ENCODE measurements at places on chromosomes 3 and 15.

GRCh38 chr3:38564631-38565338 is 68.6 kb downstream of the EXOG start:
- DNase-seq: no peak

DNA sequence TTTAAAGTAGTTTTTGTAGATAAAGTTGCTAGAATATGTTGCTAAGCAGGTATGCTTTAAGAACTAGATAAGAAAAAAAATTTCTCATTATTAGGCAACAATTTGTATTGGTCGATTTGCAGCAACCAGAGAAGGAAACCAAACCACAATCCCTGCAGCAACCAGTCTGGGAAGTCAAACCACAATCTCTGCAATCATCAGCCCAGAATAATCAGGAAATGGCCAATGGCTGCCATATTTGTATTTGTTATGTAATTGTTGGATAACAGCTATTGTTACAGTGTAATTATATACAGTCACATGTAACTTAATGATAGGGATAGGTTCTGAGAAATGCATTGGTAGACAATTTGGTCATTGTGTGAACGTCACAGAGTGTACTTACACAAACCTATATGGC is 23.6 kb downstream of the STXBP5L start:
- no peak for DNase-seq

DNA sequence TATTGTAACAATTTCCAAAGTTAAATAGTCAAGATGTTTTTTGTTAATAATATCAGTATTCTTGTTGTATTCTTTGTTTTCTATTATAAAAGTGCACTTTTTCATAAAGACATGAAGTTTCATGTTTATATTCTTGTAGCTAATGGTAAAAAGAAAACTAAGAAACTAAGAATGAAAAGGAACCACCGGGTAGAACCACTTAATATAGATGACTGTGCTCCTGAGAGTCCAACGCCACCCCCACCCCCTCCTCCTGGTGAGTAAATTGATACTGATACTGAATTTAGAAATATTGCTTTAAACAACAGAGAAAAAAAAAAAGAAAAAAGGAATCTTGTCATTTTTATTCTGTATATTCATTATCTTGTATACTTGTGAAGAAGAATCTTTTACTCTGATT is 13.4 kb downstream of the DHFR2 start:
- DNase-seq: no peak

- no peak for DNase-seq
Measured at GRCh38 chr15:74857671-74858368, 14.9 kb upstream of the ULK3 start.

DNA sequence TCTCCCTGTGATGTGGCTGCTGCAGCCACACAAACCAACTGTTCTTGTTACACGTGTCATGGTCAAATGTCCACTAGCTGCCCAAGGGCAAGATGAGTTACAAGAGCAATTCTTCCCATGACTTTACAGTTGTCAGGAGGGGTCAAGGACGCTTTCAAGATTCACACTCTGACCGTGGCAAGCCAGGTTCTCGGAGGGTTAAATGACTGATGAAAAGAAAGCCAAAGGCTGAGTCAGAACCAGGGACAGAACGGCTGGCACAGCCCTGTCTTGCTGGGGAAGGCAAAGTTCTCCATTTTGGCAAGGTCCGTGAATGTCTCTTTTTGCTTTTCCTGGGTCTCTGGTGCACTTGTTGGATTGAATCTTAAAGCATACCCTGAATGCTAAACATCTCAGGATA is 364.5 kb upstream of the ICE2 start:
- DNase-seq: no peak

GRCh38 chr3:20310629-20311028 is 124.6 kb upstream of the SGO1 start:
- DNase-seq: no peak

DNA sequence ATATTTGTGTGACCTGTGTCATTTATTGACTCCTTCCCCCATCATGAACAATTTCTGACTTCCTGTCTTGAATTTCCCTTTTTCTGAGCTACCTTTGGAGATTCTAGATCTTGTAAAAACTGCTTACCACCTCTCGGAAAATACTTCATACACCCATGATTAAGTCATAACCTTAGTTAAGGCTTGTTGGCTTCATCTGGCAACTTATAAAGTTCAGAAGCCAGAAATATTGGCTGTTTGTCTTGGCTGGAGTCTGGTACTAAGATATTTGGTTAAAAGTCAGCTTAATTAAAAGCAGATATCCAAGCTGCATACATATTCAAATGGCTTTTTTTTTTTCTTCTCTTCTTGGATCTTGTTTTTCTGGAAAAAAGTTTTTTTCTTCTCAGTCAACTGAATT is 37.3 kb upstream of the B3GALNT1 start:
- no peak for DNase-seq

DNA sequence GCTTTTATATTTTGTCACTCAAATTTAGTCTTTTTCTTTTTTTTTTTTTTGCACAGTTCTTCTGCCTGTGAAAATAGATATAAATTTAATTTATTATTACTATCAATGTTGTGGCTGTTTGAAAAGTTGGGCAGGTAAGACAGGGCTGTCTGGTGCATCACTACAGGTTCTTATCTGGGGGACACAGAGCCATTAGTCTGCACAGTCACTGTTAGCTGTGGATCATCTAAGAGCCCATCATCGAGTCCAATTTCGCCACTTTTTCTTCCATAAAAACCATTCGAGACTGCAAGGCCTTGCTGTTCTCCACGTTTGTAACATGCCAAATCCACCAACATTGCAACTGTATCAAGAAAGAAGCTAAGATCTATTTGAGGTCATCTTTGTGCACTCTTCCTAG is 325.6 kb upstream of the UMPS start:
- DNase-seq: no peak

DNA sequence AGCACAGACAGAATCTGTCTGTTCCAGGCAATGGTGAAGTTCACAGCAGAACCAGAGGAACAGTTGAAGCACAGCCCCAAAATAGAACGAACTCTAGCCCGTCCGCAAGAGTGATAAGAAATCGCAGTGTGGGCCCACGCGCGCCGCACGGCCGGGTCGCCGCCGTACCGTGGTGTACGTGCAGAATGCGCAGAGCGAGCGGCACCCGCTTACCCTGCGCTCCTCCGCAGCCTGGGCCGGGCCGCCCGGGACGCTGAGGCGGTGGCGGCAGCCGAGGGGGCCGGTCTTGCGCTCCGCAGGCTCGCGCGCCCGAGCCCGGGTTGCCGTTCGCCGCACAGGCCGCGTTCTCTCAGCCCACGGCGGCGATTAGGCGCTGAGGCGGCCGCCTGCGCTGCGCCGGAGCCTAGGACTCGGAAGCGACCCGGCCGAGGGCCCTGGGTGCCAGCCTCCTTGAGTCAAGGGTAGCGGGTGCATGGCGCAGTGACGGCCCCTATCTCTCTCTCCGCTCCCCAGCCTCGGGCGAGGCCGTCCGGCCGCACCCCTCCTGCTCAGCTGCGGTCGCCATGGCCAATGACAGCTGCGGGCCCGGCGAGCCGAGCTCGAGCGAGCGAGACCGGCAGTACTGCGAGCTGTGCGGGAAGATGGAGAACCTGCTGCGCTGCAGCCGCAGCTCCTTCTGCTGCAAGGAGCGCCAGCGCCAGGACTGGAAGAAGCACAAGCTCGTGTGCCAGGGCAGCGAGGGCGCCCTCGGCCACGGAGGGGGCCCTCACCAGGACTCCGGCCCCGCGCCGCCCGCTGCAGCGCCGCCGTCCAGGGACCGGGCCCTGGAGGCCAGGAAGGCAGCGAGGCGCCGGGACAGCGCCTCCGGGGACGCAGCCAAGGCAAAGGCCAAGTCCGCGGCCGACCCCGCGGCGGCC is 20.5 kb downstream of the WDR73 start:
- peak; percentile 64 for DNase-seq

- no peak for DNase-seq
Measured at GRCh38 chr3:37847689-37848088, 14.0 kb upstream of the CTDSPL start.
